Right ventricle myocardium inferior (tissue), 1 donor: ENCODE measurements at places on chromosomes 4 and X. TPM values are rescaled to one million over a fixed set of nuclear protein-coding genes. Genes with fewer than 3 reads are reported as not detected.

Gene REELD1
- not detected for total RNA-seq

Gene AFP
- total RNA-seq, result not detected

DNA sequence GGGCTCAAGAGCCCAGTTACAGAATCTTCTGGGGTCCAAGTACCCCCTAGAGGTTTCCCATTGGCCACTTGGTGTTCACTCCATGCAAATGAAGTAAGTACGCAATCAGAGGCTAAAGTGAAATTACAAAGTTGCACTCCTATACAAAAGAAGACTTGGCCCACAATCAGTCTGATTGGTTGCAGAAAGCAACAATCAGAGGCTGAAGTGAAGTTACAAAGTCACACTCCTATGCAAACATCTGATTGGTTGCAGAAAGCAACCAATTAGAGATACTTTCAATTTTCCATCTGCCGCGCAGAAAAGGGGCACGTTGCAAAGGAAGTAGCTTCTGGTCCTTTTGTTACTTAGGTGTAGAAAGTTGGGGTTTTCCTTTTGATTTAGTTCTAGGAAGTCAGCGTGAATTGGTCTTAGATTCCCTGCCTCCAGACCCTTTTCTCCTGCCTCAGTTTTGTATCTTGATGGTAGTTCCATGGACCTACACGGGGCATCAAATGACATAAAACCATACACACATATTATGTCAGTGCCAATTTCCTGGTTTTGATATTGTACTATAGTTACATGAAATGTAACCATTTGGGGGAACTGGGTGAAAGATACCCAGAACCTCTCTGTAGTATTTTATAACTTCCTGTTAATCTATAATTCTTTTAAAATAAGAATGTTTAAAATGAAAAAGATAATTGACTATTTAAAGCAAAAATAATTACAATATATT is 12.4 kb upstream of the PIN4 start:
- DNase-seq, result no peak

DNA sequence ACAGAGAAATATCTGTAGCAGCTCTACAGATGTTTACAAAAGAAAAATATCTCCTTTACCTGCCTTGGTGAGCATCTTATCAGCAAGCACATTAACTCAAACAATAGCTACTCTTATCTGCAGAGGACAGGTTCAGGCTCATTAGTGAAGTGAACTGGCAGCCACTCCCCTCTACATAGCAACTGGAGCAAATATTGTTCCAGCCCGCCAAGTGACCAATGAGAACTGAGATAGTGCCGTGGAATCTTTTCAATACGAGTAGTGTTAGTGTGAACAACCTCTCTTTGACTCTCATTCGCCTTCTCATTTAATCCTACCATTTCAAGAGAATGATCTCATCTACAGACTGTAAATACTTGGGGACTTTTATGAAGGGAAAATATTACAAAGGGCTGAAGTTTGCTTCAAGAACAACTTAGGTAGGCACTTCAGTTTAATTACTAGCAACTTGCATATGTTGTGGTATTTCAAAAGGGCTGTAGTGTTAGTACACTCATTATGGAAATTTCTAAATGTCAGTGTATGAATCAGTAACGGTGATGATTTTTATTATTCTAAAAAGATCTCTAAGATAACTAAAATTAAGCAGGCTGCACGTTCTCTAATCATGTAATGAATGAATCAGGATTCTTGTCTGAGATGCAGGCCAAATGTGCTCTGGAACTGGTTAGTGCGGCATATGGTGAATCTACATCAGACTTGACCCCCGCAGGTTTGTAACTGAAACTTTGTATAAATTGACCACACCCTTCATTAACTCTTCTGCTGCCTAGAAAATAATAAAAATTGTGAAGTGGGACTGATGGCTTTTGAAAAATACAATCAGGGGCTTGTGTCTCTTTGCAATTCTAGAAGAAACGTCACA is 72.4 kb downstream of the PALLD start:
- no peak for DNase-seq

Gene UBA1
- total RNA-seq, result 93.5 TPM
